Activated CD4-positive, alpha-beta T cell treated with anti-CD3 and anti-CD28 coated beads for 24 hours (primary cell): ENCODE measurements at places on chromosomes 1 and 21.
A peak's percentile ranks its signal among the peaks of the same experiment; 100 is the strongest.

DNA sequence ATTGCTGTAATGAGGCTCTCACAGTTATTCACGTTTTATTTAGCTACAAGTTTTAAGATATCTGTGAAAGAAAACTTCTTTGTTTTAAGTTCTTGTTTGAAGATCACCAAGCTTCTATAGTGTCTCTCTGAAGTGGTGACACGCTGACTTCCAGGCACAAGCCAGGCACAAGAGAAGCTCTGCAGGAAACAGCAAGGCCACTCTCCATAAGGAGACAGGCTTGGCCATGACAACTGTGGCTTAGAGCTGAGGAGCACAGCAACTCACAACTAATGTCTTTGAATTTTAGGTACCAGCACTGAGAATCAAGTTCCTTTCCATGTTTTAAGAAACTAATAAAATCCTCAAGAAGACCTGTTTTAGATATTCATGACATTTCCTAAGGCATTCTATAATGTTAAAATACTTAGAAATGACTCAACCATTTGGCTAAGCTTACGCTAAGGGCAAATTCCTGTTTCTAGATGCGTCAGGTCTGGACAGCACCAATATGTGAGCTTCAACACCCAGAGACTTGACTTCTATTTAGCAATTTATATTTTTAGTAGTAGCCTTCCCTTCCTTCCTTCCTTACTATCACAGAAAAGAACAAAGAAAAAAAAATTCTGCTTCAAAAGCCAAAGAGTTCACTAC, 40.2 kb downstream of the APP start:
- DNase-seq = no peak

DNA sequence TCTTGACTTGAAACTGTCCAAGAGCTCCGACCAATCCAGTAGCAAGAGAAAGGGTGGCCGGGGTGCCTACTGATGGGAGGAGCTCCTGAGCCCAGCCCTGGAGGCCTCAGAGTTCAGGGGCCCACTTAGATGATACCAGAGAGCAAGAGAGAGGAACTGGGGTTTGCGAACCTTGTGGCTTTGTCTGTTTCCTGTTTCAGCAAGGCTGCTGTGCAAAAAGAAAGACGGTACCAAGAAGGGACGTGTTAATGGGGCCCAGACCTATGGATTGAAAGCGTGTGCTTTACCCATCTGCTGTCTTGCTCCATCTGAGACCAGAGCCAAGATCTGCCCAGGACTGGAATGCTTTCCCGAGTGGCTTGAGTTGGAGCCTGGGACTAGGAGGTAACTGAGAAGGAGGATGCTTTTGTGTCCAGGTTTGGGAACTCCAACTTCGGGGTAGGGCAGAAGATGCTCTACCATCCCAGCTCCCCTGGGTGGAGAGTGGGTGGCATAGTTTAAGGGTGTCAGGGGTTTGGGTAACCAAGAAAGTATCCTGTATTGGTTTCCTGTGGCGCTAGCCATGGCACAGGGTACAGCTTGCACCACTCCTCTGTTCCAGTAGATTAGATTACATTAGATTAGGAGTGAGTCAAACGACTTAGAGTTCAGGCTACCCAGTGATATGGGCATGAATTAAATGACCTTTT, at the start of gene TRAF3IP3:
TSS of gene TRAF3IP3 (plus strand) at position 128 of the 689 bp plus-strand sequence. CDS start 3,987 bp downstream, outside the sequence.
- DNase-seq = peak; percentile 74

DNA sequence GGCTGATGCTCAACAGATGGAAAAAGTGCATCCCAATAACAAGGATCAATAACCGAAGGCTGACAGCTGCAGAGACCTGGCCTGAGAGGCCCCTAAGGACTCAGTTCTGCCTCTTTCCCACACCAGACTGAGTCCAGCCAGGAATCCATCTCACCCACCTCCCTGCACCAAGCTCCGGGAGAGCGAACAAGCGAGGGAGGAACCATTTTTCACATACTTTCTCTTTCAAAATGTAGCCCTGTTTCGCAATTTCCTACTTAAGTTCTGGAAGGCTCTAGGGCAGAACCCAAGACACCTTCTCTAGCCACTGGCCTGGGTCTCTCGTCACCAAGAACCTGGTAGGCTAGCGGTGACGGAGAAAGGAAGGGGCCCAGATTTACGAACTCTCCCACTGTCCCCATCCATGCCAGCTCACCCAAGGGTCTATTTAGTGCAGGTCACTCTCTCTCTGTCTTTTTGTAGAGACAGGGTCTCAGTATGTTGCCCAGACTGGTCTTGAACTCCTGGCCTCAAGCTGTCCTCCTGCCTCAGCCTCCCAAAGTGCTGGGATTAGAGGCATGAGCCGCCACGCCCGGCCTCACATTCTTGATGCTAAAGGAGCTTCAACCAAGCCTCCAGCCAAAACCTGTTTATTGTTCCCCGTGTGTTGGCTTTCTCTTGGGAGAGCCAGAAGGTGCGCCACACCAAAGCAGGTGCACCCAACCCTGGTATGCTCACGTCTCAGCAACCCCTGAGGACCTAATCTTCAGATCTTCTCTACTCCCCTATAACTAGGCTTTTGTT, 10.9 kb upstream of the GNL2 start:
- DNase-seq = no peak

DNA sequence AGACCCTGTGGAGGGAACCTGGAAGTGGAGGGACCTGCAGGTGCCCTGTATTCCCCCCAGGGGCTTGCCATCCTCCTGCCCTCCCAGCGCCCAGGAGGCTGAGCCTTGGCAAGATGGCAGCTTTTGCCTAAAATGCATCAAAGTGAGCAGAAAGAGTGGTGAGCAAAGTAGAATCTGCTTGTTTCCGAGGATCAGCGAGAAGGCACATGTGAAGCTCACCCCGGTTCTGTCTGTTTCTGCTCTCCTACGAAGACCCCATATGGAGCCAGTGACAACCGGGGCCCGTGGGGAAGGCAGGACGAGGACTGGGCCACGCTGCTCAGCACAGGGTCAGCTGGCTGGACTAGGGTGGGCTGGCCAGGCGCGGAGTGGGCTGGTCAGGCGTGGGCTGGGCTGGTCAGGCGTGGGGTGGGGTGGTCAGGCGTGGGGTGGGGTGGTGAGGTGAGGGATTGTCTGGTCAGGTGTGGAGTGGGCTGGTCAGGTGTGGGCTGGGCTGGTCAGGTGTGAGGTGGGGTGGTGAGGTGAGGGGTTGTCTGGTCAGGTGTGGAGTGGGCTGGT, 5.2 kb upstream of the FNDC10 start:
- no peak for DNase-seq

- DNase-seq = no peak
Observed at GRCh38 chr1:170461762-170462384, 70.1 kb upstream of the GORAB start.

DNA sequence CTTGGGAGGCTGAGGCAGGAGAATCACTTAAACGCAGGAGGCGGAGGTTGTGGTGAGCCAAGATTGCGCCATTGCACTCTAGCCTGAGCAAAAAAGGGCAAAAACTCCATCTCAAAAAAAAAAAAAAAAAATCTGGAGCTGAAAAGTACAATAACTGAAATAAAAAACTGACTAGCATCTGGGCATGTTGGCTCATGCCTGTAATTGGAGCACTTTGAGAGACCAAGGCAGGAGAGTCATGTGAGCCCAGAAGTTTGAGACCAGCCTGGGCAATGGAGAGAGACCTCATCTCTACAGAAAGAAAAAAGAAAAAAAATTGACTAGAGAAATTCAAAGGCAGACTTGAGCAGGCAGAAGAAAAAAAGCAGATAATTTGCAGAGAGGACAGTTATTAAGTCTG, 18.1 kb downstream of the CLDN19 start:
- DNase-seq = no peak

DNA sequence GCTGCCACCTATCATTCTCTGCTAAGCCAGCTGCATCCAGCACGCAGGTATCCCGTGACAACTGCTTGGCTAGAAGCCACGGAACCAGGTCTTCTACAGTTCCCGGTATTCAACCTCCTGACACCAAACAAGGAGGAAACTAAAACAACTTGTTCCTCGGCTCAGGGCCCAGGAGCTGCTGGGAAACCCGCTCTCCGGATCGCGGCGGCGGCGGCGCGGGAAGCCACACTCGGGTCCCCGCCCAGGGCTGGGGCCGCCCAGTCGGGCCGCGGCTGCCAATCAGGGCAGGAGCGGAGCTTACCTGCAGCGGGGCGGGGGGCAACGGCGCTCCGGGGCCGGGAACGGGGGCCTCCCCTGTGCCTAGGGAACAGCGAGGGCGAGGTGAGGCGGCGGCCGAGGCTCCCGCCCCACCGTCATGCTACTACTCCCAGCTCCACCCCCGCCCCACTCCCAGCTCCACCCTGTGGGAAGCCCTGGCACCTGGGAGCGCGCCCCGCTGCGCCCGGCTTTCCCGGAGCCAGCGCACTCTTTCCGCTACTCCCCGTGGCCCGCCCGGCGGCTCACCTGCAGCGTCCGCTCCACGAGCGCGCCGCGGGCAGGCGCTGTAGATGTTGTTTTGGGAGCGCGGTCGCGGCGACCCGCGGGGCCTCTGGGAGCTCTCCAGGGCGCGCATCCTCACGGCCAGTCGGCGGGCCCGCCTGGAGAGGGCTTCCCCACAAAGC, 12.1 kb downstream of the IL24 start:
- DNase-seq = no peak

DNA sequence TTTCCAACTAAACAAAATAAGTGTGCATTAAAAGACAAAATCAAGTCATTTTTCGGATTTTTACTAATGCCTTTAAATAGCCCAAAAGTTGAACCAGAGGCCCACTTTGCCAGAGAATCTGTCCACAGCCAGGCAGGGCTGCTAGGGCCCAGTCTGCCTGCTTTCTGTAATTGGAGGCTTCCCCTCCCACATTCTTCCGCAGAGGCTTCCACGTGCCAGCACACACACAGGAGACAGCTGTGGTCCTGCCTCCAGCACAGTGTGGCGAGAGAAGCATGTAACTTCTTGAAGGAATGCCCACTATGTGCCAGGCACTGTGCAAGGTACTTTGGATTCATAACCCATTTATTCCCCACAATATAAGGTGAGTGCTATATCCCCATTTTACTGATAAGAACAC, 11.3 kb upstream of the PDZK1IP1 start:
- DNase-seq = no peak

DNA sequence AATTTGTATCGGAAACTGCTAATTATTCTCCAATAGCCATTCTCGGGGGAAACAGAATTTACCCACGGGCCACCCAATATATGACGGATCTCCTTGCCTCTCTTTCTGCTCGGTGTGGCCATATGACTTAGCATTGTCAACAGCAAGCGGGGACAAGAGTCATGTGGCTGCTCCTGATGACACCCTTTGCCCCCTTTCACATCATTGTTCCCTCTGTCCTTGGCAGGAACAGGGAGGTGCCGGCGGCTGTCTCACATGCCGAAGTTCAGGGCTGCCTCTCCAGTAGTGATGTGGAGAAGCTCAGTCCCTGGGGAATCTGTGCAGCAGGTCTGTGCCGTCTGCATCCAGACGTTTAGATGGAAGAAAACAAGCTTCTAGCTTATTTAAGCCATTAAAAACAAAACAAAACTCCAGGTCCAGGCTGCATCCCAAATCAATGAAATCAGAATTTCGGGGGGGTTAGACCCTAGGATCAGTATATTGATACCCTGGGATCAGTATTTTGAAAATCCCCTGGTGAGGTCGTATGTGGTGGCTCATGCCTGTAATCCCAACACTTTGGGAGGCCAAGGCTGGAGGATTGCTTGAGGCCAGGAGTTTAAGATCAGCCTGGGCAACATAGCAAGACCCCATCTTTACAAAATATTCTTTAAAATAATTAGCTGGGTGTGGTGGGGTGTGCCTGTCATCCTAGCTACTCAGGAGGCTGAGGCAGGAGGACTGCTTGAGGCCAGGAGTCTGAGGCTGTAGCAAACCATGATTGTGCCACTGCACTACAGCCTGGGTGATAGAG, 10.8 kb downstream of the MYOM3 start:
- DNase-seq = no peak

GRCh38 chr1:167880580-167881021, 33.3 kb downstream of the ADCY10 start:
- no peak for DNase-seq

GRCh38 chr1:54215523-54215922, 15.6 kb downstream of the MRPL37 start:
- no peak for DNase-seq

- no peak for DNase-seq
Observed at GRCh38 chr1:89757532-89757931, 63.3 kb upstream of the LRRC8D start.

GRCh38 chr21:34509151-34509550, 2.9 kb downstream of the KCNE1 start:
- DNase-seq = no peak

DNA sequence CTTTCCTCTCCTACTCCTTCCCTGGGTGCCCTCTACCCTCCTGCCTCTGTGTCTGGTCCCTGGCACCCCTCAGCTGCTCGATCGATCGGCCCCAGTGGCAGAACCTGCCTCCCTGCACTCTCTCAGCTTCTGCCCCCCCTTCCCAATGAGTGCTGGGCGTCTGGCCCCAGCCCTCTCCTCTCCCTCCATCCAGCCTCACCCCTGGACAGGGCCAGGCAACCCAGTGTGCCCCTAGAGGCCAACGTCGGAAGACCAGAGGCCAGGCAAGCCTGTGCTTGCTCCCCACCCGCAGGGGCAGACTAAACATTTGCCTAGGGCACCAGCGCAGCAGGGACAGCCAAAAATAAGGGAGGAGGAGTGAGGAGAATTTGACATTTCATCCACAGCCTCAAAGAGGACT, 43.5 kb downstream of the LGR6 start:
- DNase-seq = peak; percentile 7

DNA sequence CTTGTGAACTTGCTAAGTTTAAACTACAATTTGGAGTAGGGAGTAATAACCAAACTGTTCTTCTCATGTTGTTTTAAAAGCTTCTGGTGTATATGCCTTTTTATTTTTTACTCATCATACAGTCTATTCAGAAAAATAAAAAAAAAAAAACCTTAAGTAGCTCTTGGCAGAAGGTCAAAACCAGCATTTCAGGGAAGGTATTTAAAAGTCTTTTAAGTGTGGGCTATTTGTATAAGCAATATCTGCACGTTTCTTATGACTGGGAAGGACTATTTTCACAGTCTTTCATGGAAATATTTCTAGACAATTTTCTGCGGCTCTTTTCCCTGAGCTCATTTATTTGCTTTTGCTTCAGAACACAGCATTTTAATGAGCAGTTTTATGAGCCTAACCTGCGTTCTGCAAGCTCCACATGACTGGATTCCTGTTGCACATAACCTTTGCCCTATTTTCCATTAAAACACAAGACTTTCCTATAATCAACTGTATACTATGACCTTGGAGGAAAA, 60.9 kb upstream of the C1orf105 start:
- DNase-seq = no peak

GRCh38 chr1:167066333-167067122, 23.6 kb downstream of the GPA33 start:
- peak; percentile 78 for DNase-seq

- no peak for DNase-seq
Observed at GRCh38 chr1:216576234-216576937, 146.8 kb downstream of the ESRRG start.

GRCh38 chr1:200334661-200335256, 75.1 kb downstream of the ZNF281 start:
- DNase-seq = no peak
